Activated T-cell treated with anti-CD3 and anti-CD28 coated beads, Interleukin-2, amount 50 U/mL, for 48 hours (primary cell): ENCODE measurements at places on chromosomes 5 and 9.

DNA sequence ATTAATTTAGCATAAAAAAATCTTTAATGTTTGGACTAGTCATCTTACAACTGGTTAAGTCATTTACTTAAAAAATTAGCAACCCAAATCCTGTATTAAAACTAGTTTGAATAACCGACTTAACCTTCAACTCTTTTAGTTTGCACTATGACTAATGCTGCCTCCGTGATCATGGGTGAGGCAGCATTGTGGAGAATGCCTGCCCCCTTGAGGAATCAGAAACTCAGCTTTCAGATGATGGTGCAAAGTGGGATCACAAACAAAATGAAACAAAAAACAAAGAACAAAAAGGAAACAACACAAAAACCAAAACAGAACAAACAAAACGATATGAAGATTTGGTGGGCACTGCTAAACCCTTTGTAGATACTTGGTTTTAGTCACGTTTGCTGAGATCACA lies 127.0 kb upstream of the PALM2AKAP2 start:
- DNase-seq: no peak

DNA sequence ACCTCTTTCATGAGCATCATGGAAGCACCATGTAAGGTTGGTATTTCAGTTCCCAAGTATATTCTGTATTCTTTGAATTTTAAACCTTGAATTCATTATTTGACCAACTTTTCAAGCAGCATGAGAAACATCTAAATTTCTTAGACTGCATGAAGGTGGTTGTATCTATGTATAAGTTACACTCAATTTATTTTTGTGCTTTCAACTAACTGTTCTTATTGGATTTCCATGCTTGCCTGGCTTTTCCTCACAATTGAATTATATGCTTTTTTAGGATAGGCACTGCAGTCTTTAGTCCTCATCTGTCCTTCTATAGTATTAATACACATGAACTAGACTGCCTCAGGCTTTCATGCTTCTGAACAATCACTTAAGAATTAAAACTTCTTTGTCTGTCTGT lies 134.0 kb downstream of the CEP120 start:
- DNase-seq: no peak

DNA sequence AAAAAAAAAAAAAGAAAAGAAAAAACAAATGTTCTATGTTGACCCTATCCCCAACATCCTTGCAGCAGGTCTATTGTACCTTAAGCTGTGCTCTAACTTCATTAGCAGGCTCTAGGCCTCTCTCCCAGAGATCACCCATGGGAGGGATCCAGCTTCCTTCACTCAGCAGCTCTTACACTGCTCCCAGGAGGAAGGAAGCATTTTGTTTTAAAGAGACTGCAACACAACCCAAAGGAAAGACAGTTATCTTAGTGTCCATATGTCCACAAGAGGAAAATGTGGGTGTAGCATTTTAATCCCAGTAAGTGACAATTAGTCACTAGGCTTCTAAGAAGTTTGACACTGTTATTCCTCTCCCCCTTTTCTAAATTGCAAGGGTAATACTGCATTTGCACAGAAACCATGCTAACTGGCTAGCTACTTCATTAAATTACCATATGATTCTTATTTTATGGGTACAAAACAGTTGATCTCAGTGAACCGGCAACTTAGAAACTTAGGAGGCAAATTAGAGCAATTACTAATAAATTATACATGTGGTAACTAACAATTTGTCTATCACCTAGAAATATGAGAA lies 58.8 kb downstream of the MARCHF3 start:
- no peak for DNase-seq

DNA sequence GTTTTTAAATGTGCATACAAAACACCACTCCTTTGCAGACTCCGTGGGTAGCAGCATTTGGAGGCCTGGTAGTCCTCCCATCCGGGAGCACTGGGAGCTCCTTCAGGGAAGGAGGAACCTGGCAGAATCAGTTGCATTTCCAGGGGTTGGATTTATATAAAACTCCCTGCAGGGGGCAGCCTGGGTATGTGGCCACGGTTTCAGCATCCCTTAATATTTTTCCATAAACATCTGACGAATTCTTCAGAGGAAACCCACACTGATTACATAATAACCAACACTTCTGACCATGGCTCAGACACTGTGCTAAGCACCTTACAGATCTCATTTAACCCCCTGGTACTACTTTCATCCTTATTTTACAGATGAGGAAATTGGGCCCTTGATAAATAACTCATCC lies 6.1 kb upstream of the AFAP1L1 start:
- no peak for DNase-seq

DNA sequence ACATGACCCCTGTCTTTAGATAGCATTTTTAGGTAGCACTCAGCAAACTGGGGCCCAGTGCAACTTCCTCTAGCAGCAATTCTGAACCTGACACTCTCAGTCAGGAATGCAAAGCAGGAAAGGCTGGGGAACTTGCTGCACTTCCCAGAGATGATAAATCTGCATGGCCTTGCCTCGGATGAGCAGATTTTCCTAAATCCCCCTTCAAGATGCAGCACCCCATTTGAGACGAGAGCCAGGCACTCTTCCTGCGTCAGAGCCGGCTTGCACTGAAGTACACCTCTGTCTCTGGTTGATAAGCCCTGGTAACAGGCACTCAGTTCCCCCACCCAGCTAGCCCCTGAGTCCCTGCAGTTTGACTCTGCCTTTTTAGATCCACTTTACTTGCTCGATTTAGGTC lies 296.7 kb upstream of the PANK3 start:
- no peak for DNase-seq

DNA sequence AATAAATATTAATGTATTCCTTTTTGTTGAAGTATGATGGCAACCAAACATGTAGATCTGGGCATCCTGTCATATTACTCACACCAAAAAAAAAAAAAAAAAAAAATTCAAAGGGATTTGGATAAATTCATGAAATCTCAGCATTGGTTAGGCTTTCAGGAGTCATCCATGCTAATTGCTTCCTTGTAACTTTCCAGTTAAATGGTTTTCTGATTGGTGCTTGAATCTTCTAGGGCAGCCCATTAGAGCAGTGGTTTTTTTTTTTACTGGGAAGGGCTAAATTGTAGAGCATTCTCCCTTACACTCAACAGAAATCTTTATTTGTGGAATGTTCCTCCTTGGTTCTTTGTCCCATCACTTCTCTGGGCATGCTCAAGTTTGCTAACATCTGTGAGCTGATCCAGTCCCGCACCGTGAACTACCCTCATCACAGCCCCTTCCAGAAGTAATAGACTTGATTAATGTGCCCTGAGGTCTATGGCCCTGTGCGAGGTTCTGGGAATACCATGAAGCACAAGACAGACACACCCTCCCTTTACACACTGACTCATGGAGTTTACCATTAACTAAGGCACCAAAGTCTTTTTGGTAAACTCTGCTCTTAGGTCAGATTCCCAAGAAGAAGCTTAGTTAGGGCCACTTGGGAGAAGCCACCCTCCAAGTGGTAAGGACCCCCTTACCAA lies 56.0 kb downstream of the RGS3 start:
- DNase-seq: no peak
